Activated naive CD4-positive, alpha-beta T cell (primary cell): ENCODE measurements at places on chromosomes 1 and 21.

DNA sequence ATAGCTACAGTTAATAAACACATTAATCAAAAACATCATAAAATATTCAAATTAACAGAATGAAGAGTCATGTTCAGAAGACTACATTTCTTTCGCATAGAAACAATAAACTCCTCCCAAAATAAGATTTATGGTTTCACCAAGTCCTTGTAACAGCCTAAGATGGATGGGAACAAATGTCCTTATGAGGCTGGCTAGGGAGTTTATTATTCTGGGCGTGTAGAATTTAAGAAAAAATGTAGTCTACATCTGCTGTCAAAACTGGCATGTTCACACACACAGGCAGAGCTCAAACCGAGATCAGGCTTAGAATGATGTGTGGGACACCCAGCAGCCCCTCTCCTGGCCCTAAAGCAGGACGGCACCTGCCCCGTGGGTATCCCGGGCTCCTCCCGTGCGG, 101.1 kb downstream of the NPHP4 start:
- no peak for DNase-seq

DNA sequence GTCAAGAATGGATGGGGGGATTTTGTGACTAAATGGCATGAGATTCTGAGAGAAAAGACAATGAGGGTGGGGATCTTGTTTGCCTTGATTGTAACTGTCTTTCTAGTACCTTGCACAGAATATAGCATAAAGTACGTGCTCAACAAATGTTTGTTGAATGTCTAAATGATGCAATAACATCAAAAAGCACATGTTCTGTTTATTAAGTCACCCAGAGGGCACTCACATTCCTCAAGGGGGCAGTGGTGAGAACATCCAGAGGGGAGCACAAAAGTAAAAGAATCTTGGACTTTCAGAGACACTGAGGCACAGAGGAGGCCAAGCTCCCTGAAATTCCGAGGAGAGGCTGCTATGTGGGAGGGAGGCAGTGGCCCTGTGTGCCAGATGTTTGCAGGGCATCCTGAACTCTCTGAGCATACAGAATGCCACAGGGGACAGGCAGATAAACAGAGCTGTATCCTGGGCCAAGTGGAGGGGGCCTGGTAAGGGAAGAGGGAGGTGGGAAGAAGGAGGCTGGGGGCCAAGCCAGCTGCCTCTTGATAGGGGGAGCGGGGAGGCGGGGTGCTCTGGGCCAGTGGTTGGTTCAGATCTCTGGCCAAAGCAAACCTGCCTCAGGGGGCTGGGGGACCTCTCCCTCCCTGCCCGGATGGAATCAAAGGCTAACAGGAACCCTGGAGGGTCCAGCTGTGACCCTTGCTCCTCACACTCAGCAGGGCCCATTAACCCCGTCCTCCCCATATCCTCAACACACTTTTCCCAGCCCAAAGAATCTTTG, 6.5 kb upstream of the ATP1A2 start:
- DNase-seq: no peak

GRCh38 chr1:8822373-8823294, 5.2 kb upstream of the RERE start:
- DNase-seq: no peak

DNA sequence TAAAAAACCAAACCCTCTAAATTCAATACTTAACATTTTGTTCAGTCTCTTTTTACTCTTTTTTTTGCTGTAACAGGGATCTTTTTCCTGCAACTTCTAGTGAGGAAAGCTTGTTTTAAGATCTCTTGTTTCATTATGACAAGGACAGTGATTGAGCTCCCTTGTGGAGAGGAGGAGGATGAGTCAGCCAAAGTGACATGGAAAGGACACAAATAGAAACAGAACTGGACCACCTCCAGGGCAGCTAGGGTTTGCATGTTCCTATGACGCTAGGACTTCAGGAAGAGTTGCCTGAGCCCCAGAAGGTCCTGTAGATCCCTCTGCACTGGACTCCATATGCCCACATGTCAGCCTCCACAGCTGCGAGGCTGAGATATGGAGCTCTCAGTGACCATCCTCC, 212.6 kb upstream of the FAM78B start:
- no peak for DNase-seq

DNA sequence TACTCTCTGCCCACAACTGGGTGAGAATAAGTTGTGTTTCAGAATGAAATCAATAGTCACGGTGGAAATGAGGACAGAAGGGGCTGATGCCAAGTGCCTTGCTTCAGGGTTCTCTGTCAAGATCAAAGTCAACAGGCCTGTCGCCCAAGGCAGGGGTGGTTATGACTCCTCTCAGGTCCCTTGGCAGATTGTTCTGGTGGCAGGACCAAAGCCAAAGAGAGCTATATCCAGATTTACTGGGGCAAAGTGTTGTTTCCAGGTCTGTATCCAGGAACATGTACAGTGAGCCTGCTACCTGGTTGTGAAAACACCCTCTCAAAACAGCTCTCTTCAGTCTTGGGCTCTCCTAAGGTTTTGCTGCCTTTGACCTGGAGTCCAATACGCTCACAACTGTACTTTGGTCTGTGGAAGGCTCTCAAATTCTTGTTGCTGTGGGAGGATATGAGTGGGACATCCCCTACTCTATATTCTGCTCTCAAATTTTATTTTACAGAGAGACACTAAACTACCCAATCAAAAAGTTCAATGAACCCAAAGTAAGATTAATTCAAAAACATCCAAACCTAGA, 175.1 kb upstream of the ETV3 start:
- no peak for DNase-seq

- no peak for DNase-seq
Observed at GRCh38 chr21:30935121-30935888, 53.9 kb upstream of the KRTAP11-1 start.

GRCh38 chr1:119253366-119253765, 112.9 kb upstream of the WARS2 start:
- DNase-seq: no peak

DNA sequence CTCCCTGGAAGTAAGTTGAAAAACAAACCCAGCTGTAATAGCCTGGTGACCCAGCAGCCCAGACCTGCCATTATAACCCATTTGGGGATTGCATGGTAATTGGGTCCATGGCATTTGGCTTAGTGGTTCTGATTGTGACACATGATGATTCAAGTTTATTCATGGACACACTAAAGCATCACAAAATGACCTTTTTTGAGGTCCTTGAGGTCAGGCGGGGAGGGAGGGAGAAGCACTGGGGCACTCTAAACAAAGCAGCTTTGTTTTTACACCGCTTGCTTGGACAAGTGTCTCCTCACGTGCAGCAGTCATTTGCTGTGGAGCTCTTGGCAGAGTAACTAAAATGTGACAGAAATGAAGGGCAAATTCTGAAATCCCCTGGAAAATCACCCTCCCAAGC, 241.0 kb upstream of the SGIP1 start:
- no peak for DNase-seq

DNA sequence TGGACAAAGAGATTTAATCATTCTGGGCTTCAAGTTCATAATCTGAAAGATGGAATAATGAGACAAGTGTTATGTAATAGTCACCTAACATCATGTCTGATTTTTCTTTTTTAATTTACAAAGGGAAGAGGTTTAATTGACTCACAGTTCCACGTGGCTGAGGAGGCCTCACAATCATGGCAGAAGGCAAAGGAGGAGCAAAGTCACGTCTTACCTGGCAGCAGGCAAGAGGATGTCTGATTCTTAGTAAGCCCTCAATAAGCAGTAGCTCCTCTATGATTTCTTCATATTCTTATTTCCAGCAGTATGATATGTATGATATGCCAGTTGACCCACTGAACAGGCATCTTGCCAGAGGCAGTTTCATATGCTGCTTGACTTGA, 152.7 kb downstream of the S1PR1 start:
- DNase-seq: no peak

DNA sequence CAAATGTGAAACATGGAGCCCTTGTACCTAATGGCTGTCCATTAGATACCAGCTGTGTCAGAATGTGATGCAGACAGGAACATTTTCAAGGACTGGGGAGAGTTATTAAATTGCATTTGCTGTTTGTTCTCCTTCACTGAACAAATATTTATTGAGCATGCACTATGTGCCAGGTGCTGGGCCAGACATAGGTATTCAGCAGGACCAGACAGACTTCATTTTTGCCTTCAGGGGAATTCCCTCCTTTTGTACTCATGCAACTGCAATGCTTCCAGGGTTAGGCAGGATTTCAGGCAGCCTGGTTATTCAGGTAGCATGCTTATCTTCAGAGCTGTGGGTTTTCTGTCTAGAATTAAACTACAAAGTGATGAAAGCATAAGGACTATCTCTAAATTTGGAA, 64.2 kb upstream of the SMYD2 start:
- DNase-seq: no peak

- DNase-seq: no peak
Observed at GRCh38 chr1:183942933-183943693, 94.4 kb downstream of the COLGALT2 start.

- DNase-seq: no peak
Observed at GRCh38 chr1:227880342-227880924, 65.0 kb downstream of the PRSS38 start.

DNA sequence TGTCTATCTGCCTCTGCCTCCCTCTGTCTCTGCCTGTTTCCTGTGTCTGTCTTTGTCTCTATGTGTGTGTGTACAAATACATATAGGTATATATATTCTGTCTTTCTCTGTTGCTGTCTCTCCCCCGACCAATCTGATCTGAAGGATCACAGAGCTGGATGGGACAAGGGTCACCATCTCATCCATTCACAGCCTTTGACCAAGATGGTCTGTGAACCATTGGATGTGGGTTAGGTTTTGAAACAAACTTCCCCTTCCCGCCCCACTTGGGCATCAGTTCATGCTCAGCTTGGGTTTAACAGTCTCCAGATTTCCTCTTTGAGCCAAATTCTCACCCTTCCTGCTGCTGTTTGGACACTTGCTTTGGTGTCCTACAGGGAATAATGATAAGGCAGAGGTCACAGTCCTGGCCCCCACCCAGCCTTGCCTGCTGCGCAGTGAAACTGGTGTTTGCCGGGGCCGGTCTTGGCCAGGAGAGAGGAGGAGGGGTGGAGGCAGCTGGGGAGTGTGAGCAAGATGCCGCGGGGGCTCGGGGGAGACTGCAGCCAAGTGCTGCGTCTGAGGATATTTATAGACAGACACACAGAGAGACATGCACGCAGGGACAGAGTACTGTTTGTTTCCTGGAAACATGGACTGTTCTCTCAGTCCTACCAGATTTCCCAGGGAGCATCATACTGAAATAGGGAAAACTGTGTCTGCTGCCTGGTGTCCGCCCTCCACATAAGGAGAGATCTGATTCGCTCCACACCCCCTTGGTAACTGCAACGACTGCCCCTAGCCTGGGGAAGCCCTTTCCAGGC, 27.0 kb upstream of the BTG2 start:
- DNase-seq: no peak

DNA sequence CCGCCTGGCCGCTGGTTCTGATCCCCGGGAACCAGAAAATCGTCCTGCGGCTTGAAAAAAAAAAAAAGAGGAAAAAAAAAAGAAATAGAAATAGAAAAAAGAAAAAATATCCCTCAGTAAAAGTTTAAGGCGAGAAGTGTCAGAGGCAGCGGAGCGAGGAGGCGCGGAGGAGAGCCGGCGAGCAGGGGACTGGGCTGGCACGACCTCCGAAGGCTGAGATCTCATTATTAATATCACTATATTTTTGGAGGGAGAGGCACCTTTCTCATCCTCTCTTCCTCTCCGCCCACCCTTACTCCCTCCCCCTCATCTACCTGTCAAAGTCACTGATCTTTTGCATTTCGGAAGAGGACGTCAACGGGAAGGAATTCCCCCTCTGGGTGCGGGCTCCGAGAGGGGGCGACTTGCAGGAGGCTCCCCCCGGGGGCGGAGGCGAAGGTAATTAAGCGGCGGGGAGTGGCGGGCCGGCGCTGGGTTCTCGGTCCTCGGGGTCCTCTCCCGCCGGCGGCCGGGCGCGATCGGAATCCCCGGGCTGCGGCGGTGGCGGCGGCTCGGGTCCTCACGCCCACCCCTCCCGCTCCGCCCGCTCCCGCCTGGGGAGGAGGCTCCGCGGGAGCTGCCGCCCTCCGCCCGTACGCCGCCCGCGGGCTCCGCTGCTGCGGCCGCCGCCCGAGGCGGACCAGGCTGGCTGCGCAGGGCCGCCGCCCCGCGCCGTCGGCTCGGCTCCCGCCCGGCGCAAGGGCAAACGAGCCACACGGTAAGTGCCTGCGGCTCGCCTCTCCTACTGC, at the start of gene NTNG1:
Gene NTNG1 (plus strand): TSS at position 337 of the 788 bp plus-strand sequence.
- DNase-seq: no peak

- no peak for DNase-seq
Observed at GRCh38 chr1:234852659-234853058, 242.7 kb upstream of the IRF2BP2 start.

DNA sequence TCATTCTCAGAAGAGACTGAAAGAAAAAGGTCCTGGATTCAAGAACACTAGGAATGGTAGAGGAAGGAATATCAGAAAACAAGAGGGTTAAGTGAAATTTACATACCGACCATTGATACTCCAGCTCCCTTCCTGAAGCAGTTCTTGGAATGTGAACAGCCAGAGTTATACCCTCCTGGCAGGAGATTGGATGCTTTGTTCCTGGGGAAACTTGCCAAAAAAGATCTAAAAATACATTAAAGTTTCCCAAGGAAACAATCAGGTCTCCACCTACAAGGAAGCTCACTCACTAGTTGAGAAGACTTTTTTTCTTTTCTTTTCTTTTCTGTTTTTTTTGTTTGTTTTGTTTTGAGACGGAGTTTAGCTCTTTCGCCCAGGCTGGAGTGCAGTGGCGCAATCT, 91.1 kb downstream of the HLX start:
- no peak for DNase-seq

DNA sequence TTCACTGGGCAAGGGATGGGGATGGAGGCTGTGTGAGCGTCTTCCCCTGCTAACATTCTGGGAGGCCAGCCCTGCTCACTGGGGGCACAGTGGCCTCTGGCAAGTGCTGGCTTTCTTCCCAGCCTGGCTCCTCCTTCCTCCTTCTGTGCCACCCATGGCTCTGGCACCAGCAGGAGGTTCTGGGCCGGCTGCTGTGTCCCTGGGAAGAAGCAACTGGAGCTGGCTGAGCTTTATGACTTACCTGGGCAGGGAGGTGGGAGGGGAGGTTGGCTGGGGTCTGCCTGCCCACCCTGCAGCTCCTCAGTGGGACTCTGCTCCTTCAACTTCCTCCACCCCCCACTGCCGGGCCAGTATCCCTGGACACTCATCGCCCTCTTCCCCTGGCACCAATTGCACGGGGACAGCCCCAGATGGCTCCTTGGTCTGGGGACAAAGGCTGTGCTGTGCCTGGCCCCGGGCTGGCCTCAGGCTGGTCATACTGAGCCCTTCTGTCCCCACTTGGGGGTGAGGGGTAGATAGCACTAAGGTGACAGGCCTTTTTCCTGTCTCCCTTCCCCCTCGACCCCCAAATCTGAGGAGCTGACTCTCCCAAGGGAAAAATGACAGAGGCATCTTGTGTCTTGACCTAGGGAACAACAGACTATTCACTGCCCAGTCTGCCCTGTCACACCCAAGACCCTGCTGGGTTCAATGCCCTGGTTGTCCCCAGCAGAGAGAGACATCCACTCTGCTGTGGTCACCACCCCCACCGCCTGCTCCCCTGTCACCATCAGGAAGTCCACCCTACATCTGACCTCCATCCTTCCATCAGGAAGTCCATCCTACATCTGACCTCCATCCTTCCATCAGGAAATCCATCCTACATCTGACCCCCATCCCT, 14.4 kb downstream of the CDK18 start:
- DNase-seq: no peak

GRCh38 chr1:112548547-112548946, 39.8 kb downstream of the WNT2B start:
- DNase-seq: no peak
